ENCODE measurements at places on chromosomes 3 and 15. TPM values are rescaled to one million over a fixed set of nuclear protein-coding genes. Genes with fewer than 3 reads are reported as not detected.

SLC28A2 gene
- total RNA-seq, result 0.11 TPM

OR5H14 gene
- total RNA-seq, result not detected

GPR176 gene
- total RNA-seq, result 14.4 TPM

NANOGP8 gene
- not detected for total RNA-seq

IL5RA gene
- 0.23 TPM for total RNA-seq

Measured in Caco-2 (cell line).